ENCODE measurements at places on chromosomes 7 and 10. TPM values are rescaled to one million over a fixed set of nuclear protein-coding genes. Genes with fewer than 3 reads are reported as not detected.

The IFIT1B gene
- not detected for total RNA-seq

The C7orf25 gene
- total RNA-seq, result 10.3 TPM

The PAX4 gene
- not detected for total RNA-seq

The RPEL1 gene
- total RNA-seq, result under 0.01 TPM

The AKR1D1 gene
- total RNA-seq, result not detected

The KLF14 gene
- total RNA-seq, result under 0.01 TPM

The HECW1 gene
- 4.9 TPM for total RNA-seq

The HDAC9 gene
- total RNA-seq, result 5.2 TPM

The SPDYE2B gene
- not detected for total RNA-seq

The CPA4 gene
- total RNA-seq, result 8.4 TPM

The BLNK gene
- total RNA-seq, result not detected

The ASIC3 gene
- 0.17 TPM for total RNA-seq

The MACC1 gene
- total RNA-seq, result 0.15 TPM

The TNS3 gene
- 27.5 TPM for total RNA-seq

The SLC13A1 gene
- not detected for total RNA-seq

The GPR26 gene
- total RNA-seq, result not detected

The PHYHIPL gene
- not detected for total RNA-seq

The CSTF2T gene
- 19.6 TPM for total RNA-seq

The RBM20 gene
- not detected for total RNA-seq

The RFC2 gene
- 27.1 TPM for total RNA-seq

The GARIN1A gene
- total RNA-seq, result 1.5 TPM

The SUFU gene
- total RNA-seq, result 7.4 TPM

The ARHGAP22 gene
- total RNA-seq, result 70.8 TPM

The CSGALNACT2 gene
- 25.0 TPM for total RNA-seq

The GIMAP8 gene
- 0.15 TPM for total RNA-seq

The PILRA gene
- total RNA-seq, result 0.15 TPM

The CCZ1B gene
- 19.0 TPM for total RNA-seq

The ABCB1 gene
- 10.5 TPM for total RNA-seq

The PPP1R3A gene
- not detected for total RNA-seq

The SLC39A12 gene
- total RNA-seq, result not detected

The PLXNA4 gene
- total RNA-seq, result 3.6 TPM

The PNLIP gene
- total RNA-seq, result not detected

The ZNF467 gene
- total RNA-seq, result 0.73 TPM

The PNLIPRP3 gene
- 0.17 TPM for total RNA-seq

The PDE6C gene
- total RNA-seq, result not detected

The ANXA8L1 gene
- total RNA-seq, result 0.44 TPM

The TRPV5 gene
- total RNA-seq, result not detected

The HOXA10 gene
- total RNA-seq, result 0.15 TPM

The AKR1E2 gene
- total RNA-seq, result 17.0 TPM

The MRC1 gene
- under 0.01 TPM for total RNA-seq

The MMP21 gene
- total RNA-seq, result not detected

The UPK3BL2 gene
- 1.9 TPM for total RNA-seq

The NPFFR1 gene
- total RNA-seq, result not detected

The CYP3A5 gene
- total RNA-seq, result 0.44 TPM

The TMEM176A gene
- total RNA-seq, result 0.33 TPM

The GNAT3 gene
- not detected for total RNA-seq

The WNT2 gene
- 1.3 TPM for total RNA-seq

The MINDY4 gene
- total RNA-seq, result 8.6 TPM
